HepG2 (cell line): ENCODE measurements at places on chromosomes 3 and 15.

GRCh38 chr3:135125171-135125801 lies 330.2 kb downstream of the EPHB1 start:
- DNase-seq, result peak; percentile 2

DNA sequence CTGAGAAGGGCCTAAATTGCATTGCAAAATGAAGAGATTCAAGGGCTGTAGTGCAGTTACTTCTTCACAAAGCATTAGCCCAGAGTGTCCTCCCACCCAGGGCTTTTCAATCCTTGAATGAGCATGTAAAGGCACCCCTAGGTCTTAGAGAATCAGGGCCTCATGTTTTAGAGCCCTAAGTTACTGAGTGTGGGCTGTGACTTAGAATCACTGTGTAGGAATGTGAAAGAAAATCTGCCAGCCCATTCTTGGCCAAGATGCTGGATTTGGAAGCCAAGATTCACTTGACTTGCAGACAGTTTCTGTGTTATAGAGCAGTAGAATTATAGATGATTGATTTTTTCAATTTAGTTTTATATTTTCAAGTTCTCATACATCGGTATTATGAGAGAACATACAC lies 153.2 kb downstream of the MYRIP start:
- no peak for DNase-seq

GRCh38 chr3:45075821-45076625 lies 49.9 kb downstream of the CLEC3B start:
- no peak for DNase-seq

GRCh38 chr15:101008158-101009139 lies 89.3 kb downstream of the LRRK1 start:
- peak; percentile 64 for DNase-seq

GRCh38 chr15:90903733-90904536 lies 833 bp downstream of the MAN2A2 start:
- peak; percentile 64 for DNase-seq

GRCh38 chr3:111601810-111602209 lies 6.7 kb upstream of the ZBED2 start:
- no peak for DNase-seq

GRCh38 chr3:42128526-42128925 lies 37.4 kb downstream of the TRAK1 start:
- no peak for DNase-seq

- no peak for DNase-seq
Observed at GRCh38 chr15:38781196-38781595, 216.6 kb upstream of the RASGRP1 start.
